ENCODE measurements at places on chromosomes 2 and 18.
A peak's percentile ranks its signal among the peaks of the same experiment; 100 is the strongest.

GRCh38 chr18:6778459-6779247, 49.1 kb downstream of the ARHGAP28 start:
- DNase-seq = no peak

GRCh38 chr2:139529080-139529479, 748.9 kb upstream of the NXPH2 start:
- no peak for DNase-seq

GRCh38 chr2:239258248-239258647, 142.6 kb downstream of the HDAC4 start:
- DNase-seq = no peak

- peak; percentile 76 for DNase-seq
These were observed at the start of gene FTCDNL1 for GRCh38 chr2:199850718-199851500. FTCDNL1 (minus strand) TSS chr2:199851192; CDS start chr2:199848962, 2,230 bp downstream.

GRCh38 chr2:11802782-11803191, 56.4 kb downstream of the LPIN1 start:
- DNase-seq = no peak

DNA sequence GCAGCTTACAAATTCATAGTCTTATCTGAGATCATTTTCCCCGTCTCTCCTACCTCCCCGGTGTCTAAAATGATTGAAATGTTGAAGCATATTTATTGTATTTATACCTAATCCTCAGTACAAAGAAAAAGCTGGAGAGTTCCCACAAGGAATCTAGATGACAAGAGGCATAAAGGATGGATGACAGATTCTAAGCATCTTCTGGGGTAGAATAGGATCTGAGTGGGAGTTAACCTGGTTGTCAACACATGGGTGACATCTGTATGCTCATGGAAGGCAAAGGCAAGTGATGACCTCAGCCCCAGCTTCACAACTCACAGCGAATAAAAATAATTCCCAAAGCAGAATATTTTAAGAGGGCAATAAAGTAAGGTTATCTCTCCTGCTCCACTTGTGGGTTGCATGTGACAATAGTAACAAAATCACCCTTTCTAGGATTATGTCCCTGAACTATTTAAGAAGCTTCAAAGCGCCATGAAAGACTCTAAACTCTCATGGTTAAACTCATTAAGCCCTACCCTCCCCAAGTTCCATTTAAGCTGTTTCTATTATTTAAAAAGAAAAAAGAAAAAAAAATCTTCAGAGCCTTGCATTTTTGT, 32.2 kb downstream of the SGPP2 start:
- DNase-seq = no peak

GRCh38 chr2:23449831-23450331, 64.9 kb downstream of the KLHL29 start:
- DNase-seq = no peak

GRCh38 chr2:127594116-127594591, 51.8 kb upstream of the GPR17 start:
- no peak for DNase-seq

GRCh38 chr18:39302481-39302880, 1736.9 kb upstream of the CELF4 start:
- DNase-seq = no peak

- peak; percentile 69 for DNase-seq
These were observed 2.7 kb downstream of the RSAD2 start for GRCh38 chr2:6880200-6880733.

DNA sequence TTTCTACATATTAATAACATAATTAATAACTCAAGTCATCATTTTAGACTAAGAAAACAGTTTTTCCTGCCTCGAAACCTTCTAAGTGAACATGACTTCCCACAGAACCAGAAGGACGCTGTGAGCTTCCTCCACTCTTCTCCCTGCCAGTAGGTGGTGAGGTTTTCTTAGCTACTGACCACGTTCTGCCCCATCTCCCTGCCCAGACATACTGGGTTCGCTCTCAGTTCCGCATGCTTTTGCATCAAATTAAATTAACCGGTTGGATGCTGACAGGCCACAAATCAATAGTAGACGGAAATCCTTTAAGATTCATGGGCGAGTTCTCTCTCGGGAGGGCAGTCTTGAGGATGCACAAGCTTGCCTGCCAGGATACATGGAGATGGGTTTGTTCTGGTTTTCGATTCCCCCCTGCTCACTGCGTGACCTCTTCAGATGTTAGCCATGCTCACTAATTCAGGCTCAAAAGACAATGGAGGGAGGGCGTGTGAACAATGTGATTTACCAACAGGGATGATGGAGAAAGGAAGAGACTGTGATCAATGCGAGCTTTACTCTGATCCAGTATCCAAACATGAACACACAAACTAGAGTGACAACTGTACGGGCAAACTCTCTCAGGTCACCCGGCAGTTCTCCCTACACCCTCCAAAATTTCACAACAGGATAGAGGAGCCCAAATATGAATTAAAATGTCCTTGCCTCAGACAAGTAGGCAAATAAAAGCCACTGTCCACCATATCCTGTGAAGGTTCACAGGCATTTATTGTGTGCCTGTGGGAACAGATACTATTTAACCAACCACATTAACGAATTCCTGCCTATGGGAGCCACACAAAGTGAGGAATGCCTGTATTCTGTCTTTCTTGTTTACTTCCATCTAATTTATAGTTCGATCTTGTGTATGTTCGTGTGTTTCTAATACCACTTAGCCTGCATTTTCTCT, 375.7 kb downstream of the EIPR1 start:
- DNase-seq = no peak

- no peak for DNase-seq
These were observed 223.5 kb downstream of the RNF152 start for GRCh38 chr18:61669320-61669719.

GRCh38 chr2:75327334-75327733, 128.0 kb upstream of the TACR1 start:
- no peak for DNase-seq

- no peak for DNase-seq
These were observed 96.4 kb downstream of the ITGB1BP1 start for GRCh38 chr2:9326975-9327374.

GRCh38 chr2:79638954-79639353, 126.1 kb downstream of the CTNNA2 start:
- DNase-seq = no peak

DNA sequence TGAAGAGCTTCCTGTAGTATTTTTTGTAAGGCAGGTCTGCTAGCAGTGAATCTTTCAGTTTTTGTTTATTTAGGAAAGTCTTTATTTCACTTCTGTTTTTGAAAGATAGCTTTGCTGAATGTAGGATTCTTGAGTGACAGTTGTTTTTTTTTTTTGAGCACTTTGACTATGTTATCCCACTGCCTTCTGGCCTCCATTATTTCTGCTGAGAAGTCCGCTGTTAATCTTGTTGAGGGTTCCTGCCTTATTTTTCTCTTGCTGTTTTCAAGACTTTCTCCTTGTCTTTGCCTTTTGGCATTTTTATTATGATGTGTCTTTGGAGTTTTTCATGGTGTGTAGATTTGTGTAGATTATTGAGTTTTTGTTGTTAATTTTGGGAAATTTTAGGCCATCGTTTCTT, 21.9 kb downstream of the RBFA start:
- DNase-seq = no peak

GRCh38 chr2:159953136-159953823, 109.1 kb downstream of the PLA2R1 start:
- DNase-seq = no peak

- DNase-seq = no peak
These were observed 853 bp downstream of the GNAL start for GRCh38 chr18:11689669-11690565.

- no peak for DNase-seq
These were observed 1135.9 kb downstream of the CNTNAP5 start for GRCh38 chr2:125160947-125161346.

- DNase-seq = no peak
These were observed 14.7 kb upstream of the IKZF2 start for GRCh38 chr2:213166109-213166508.

DNA sequence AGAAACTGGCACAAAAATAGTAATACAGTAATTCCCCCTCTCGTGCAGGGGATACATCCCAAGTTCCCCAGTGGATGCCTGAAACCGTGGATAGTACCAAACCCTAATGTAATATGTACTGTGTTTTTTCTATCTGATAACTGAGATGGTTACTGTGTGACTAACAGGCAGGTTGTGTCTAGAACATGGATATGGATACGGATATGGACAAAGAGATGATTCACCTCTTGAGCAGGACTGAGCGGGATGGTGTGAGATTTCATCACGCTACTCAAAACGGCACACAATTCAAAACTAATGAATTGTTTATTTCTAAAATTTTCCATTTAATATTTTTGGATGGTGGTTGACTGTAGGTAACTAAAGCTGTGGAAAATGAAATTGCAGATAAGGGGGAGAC, 3.4 kb downstream of the MBD1 start:
- DNase-seq = no peak

DNA sequence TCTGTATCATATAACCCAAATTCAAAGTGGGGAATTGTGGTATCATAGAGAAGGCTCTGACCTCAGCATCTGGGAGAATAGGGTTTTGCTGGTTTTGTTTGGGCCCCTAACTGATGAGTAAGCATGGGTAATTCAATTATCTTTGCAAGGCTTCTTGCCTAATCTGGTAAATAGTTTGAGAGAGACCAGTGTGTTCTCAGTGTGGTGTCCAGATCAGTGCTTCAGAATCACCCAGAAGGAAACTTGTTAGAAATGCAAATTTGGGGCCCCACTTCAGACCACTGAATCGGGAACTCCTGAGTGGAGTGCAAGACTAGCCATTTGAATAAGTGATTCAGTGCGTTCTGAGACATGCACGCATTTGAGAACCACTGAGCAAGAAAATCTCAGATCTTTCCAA, 282.7 kb downstream of the EPHA4 start:
- DNase-seq = no peak

GRCh38 chr2:210009126-210009525, 6.7 kb downstream of the RPE start:
- DNase-seq = no peak

DNA sequence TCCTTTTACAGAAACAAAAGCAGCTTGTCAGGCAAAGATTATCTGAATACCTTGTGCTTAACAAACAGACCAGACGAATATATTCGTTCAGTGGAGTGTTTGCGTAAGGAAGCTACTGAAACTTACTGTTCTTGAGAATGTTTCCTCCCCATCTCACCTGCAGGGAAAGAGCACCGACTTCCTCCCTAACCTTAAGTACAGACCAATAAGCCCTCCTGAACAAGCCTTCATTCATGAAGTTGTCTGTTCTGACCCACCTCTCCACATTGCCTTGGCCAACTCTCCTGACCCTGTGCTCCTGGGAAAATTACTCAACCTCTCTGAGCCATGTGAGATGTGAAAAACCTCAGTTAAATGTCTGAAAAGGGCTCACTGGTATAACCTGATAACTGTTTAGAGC, 35.2 kb downstream of the STK39 start:
- no peak for DNase-seq

DNA sequence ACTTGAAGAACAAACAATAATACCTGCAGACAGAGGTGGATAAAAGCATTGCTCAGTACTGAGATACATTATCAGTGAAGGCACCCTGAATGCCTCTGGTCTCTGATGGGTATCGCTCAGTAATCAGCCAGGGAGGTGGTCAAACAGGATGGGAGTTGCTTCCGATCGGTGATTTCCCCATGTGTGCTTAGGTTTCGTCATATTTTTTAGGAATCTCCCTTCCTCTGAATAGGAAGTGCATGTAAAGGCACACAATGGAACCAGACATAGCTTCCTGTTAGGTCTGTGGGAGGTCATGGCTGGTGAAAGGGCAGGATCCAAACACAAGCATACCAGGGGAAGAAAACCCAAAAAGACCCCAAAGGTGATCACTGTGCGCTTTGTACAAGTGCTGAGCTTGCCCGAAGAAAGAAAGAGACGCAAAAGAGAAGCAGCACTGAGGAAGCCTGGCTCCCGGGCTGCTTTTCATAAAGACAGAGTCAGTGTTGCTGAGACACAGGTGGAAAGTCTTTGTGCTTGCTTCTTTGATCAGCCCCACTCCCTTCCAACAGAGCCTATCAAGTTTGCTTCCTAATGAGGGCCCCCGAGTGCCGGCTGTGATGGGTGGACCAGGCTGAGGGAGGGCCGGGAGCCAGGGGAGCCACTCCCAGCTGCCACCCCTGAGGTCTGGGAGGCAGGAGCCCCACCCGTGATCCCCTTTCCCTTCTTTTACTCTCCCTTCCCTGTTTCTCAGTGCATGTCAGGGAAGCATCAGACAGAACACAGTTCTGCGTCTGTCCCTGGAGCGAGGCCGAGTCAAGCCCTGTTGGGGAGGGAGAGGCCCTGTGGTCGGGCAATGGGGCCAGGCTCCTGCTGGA, 138.2 kb downstream of the SH3RF3 start:
- no peak for DNase-seq

DNA sequence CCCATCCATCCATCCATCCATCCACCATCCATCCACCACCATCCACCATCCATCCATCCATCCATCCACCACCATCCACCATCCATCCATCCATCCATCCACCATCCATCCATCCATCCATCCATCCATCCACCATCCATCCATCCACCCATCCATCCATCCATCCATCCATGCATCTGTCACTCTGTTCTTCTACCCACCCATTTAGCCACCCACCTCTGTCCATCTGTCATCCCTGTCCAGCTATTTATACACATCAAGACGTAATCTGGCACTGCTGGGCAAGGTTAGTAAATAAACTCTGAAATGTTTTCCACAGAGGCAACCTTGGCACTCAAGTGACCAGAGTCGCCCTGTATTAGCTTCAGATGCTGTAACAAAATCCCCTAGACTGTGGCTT, 120.9 kb downstream of the RTP5 start:
- DNase-seq = no peak

- no peak for DNase-seq
These were observed 121.1 kb upstream of the TEX51 start for GRCh38 chr2:126777620-126777978.

DNA sequence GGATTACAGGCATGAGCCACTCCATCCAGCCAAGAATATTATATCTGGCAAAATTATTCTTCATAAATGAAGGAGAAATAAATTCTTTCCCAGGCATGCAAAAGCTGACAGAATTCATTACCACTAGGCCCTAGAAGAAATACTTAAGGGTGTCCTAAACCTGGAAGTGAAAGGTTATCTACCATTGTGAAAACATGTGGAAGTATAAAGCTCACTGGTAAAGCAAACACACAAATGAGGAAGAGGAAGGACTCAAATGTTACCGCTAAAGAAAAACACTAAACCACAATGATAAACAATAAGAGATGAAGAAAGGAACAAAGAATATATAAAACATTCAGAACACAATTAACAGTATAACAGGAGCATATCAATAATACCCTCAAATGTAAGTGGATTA, 171.8 kb downstream of the CAMKMT start:
- no peak for DNase-seq

DNA sequence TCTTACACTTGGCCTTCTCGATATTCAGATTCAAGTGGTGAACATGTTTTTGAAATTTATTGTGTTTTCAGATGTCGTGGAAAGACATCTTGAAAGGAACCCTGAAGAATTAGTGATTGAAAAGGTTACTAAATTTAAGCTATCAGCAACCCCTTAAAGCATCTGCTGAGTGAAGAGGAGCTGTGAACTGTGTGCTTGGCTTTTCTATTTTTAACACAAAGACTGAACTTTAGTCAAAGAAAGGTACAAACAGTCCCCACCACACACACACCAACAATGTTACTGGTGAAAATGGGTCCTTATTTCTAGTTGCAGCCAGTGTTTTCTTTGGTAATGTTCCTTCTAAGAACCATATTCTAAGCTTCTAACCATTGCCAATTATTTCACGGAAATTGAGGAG, 95.1 kb downstream of the CYRIA start:
- DNase-seq = no peak
